ENCODE measurements at places on chromosomes 3 and 15.

DNA sequence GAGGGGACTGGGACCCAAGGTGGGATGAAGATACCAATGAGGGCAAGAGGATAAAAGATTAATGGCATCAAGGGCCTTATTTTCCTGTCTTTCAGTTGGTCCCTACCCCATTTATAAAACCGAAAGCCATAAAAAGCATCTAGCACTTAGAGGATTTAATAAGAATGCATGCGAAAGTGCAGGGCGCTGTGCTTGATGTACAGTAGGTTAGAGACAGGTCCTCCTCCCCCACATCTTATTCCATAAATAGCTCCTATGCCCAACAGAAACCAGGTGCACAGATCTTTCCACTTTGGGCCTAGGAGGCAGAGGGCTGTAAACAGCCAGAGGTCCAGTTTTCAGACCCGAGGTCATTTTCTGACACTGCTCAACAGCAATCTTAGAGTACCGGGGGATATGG is 1.2 kb downstream of the LPCAT4 start:
- DNase-seq = no peak

GRCh38 chr3:116872688-116873087 is 163.1 kb downstream of the TUSC7 start:
- DNase-seq = no peak

- no peak for DNase-seq
Measured at GRCh38 chr3:24367216-24367615, 127.4 kb downstream of the THRB start.

DNA sequence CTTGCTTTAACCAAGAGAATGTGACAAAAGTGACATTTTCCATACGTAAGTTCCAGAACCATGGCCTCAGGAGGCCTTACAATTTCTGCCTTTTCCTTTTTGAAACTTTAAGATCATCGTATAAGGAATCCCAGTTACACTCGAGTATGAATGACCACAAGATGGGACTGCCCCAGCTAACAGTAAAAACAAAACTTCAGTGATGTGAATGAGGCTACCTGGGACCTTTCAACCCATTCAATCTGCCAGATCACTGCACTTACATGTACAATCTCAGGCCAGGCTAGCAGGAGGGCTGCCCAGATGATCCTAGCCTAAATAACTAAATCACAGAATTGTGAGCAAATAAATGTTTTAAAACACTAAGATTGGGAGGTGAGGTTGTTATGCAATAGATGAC is 328.8 kb downstream of the CNTN6 start:
- DNase-seq = no peak

- DNase-seq = no peak
Measured at GRCh38 chr3:171644681-171645080, 165.6 kb downstream of the PLD1 start.

DNA sequence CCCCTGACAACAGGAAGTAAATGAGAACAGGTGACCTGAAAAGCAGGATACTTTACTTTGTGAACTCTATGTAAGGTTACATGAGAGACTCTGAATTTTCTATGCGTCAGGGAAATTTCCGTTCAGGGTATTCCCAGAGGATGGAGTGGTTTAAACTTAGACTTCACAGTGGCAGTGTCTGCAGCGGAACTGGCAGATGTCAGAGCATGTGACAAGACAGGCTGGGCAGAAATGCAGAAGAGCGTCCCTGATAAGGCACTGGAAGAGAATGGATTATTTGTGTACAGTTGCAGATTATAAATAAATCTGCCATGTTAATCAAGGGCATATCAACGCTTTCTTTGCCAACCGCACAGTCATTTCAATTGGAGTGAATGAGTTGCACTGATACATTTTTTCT is 598.4 kb upstream of the ZNF717 start:
- DNase-seq = no peak

DNA sequence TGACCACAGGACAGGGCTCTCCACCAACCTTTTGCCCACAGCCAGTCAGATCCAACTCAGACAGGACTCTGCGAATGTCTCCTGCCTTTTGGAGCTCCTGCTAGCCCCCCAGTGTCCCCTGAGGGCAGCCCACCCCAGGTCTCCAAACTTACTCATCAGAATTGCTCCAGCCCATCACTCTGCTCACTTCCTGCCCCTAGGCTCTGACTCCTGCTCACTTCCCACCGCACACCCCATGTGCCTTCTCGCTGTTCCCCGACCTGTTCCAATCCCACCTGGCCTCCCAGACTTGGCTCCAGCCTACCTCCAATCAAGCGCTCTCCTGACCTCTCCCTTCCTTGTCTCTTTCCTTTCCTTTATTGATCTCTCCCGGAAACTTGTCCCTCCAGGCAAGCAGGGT is 5.9 kb upstream of the STRA6 start:
- DNase-seq = peak; percentile 38

DNA sequence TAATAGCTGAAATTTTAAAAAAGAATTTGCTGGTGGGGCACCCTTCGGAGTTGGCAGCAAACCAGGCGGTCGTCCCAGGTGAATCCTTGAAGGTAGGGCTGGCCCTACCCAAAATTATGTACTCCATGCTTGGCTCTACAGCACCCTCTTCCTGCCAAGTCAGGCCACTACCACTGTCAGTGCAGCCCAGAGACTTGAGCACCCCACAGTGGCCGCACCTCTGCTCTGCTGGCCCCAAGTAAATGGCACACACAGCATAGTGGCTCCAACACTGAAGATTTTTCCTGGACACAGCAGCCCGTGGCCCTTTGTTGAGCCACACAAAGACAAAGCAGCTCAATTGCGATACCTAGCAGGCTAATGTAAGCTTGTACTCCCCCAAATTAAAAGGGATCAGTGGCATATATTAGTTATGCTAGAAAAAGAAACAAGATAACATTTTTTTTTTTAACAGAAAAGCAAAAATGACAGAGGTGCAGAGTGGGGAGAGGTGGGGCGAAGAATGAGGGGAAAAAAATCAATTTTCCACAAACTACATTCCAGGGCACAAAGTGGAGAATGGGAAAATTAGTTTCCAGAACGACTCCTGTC is 250.5 kb downstream of the UACA start:
- no peak for DNase-seq

DNA sequence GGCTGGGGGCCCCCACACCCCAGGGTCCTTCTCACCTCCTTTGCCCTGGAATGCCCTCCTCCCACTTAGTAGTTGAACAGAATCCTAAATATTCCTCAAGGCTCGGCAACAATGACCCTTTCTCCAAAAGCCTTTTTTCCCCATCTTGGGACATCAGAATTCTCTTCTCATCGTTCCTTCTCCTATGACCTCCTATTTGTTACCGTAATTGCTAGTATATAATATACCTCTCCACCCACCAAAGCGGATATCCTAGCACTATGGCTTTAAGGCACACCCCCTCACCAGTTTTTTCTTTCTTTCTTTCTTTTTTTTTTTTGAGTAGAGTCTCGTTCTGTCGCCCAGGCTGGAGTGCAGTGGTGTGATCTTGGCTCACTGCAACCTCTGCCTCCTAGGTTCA is 16.8 kb downstream of the HDAC11 start:
- DNase-seq = no peak

DNA sequence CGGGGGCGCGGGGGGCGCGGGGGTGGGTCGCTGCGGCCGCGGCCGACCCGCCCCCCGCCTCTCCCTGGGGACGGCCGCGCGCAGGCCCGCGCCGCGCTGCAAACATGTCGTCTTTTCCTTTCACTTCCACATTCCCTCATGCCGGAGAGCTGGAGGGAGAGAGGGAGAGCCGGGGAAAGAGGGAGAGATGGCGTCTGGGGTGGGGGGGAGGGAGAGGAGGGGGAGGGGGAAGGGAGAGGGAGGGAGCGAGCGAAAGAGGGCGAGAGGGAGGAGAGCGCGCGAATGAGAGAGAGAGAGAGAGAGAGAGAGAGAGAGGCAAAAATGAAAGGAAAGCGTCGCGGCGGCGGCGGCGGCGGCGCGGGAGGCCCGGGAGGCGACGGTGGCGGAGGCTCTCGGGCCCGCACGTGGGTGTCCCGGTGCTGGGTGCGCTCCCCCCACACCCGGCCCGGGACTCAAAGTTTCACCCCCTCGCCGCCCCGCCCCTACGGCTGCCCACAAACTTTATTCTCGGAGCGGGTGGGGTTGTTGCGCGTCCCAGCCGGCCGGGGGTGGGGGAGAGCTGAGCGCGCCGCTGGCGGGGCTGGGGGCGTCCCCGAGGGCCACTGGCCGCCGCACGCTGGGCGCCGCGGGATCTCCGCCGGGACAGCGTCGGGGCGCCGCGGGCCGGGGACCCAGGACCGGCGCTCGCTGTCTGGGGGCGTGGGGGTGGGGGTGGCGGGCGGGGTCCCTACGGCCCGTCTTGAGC is 731 bp downstream of the ZNF710 start:
- peak; percentile 77 for DNase-seq

DNA sequence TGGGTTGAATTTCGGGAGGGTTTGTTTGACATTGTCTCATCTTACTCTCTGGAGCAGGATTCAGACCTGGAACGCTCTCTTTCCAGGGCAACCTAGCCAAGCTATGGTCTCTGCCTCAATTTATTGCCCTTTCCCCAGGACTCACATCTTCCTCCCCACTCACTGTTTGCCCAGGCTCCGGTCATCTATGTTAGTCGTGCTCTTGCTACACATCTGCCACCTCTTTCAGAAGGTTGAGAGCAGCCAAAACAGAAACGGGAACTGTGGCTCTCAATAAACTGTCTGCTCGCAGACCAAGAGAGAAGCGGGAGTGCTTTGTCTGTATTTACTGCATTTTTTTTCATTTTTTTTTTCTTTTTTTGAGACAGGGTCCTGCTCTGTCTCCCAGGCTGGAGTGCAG is 81.6 kb downstream of the ST6GAL1 start:
- DNase-seq = no peak

- DNase-seq = peak; percentile 16
Measured at GRCh38 chr3:71783152-71783551, 1.8 kb downstream of the PROK2 start.

DNA sequence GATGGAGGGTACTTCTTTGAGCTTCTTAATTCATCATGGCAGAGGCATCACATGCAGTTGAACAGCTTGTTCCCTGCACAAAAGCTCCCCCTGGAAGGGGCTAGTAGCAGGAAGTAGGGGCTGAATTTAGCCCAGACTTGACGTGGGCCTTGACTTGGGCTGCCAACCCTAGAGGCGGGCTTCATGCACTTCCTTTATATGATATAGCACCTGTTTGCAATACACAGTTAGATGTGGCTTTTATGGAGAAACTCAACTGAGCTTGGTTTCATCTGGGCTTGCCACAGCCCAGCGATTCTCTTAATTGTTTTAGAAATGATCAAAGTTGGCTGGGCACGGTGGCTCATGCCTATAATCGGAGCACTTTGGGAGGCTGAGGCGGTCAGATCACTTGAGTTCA is 33.7 kb upstream of the ADGRG7 start:
- DNase-seq = no peak

DNA sequence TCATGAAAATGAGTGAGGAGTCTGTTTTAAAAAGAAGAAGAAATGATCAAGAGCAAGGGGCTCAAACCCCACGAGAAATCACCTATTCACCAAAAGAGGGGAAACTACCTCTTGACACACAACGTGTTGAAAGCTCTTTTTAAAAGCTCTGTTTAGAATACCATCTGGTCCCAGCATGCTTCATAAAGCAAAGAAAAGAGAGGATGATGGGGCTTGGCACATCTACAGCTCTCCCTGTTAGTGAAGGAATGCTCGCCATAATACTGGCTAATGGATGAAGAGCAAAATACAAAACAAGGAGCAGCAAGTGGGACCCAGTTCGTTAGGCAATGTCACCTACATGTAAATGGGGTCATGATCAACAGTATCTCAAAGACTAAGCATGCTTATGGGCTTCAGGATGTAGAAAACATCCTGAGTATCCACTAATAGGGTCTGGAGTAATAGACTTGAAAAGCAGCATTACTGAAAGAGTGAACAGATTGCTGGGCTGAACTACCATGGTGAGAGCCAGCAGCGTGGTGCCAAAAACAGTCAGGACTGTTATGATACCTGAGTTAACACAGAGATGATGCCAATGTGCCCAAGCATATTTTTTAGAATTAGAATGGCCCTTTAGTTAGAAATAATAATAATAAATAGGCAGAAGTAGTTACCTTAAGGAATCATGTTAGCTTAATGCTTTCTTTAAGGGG is 159.7 kb upstream of the POU1F1 start:
- no peak for DNase-seq

DNA sequence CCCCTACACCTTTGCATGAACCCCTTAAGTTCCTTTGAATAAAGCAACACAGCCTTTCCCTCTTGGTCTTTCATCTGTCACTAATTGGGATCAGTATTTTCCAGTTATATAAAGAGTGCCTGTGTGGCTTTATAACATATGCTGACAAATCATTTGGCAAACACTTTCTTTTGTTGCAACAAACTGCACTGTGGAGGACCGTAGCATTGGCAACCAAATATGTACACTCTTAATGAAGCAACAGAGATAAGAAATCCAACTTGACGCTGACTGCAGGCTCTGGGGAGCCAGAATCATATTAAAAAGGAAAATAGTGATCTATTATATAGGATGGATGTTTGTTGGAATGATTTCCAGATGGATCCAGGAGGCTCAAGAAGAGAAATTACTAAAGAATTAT is 120.1 kb upstream of the PRICKLE2 start:
- no peak for DNase-seq

DNA sequence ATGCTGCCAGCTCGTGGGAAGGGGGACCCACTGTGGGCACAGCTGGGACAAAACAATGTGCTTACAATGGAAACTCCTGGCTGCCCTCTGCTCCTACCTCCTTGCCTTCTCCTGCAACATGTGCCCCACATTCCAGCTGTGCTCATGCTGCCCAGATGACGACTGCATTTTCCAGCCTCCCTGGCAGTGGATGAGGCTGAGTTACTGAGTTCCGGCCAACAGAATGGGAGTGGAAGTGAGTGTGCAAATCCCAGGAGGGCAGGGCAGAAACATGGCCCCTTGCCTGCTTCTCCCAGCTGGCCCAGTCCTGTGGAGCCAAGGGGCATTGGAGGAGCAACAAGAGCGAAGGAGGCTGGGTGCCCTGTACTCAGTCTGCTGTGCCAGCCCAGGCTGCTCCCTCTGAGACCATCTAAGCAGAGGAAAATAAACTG is 17.1 kb downstream of the KLF15 start:
- DNase-seq = no peak

- no peak for DNase-seq
Measured at GRCh38 chr3:124639406-124640237, 90.6 kb upstream of the UMPS start.

DNA sequence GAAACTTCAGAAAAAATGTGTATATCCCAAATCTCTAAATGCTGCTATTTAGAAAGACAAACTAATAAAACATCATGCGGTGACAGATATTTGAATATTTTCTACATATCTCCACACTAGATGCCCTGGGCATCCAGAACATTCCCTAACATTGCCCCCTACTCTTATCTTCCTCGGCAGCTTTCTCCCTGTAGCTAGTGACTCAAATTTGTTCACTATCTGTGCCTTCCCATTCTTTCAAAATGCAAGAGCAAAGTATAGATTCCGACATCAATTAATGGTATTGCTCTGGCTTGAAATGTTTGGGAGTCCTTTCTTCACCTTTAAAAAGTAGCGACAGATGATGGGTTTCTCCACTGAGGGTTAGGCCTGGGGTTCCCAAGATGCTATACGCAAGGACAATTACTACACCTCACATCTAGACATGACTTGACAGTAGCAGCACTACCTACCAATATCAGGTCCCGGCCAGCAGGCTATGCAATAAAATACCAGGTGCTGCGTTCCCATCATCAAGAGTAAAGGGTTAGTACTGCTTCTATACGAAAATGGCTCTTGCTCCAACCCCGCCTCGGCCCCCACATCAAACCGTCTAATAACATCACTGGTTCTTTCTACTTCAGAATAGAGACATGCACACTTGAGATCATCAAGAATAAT is 631 bp downstream of the UBR1 start:
- DNase-seq = no peak

GRCh38 chr15:70509282-70509662 is 254.1 kb downstream of the UACA start:
- no peak for DNase-seq
